Activated CD4-positive, CD25-positive, alpha-beta regulatory T cell treated with anti-CD3 and anti-CD28 coated beads, Interleukin-2, amount 50 U/mL, for 16 hours (primary cell): ENCODE measurements at places on chromosomes 2 and 18.

DNA sequence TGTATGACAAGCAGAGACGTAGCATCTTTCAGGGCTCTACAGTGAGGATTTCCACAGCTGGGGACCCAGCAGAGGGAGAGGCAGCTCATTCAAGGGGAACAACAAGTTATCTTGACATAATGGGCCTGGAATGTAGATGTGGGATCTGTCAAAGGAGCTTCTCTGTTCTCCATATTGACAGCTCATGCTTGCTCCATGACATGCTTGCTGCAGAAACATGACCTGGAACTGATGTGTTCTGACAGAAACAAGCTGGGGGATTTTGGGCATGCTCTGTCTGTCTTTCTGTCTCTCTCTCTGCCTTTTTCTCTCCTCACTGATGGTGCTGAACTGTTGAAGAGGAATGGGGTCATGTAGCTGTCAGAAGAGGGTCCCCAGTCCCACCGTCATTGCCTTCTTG, 79.6 kb downstream of the MMADHC start:
- no peak for DNase-seq

DNA sequence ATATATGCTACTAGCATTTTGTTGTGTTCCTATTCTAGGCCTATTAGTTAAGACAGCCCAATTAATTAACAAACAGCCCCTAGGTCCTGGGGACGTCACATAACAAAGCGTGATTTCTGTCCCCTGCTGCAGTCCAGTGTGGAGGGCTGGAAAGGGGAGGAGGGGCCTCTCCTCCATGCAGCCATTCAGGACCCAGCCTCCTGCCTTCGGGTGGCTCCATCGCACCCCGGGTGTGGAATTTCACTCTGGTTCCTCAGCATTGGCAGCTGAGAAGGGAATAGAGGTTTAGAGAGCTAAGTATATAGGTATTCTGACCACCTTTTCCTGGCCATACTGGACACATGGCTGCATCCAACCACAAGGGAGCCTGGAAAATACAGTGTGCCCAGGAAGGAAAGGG, 42.4 kb downstream of the MC2R start:
- DNase-seq = no peak

DNA sequence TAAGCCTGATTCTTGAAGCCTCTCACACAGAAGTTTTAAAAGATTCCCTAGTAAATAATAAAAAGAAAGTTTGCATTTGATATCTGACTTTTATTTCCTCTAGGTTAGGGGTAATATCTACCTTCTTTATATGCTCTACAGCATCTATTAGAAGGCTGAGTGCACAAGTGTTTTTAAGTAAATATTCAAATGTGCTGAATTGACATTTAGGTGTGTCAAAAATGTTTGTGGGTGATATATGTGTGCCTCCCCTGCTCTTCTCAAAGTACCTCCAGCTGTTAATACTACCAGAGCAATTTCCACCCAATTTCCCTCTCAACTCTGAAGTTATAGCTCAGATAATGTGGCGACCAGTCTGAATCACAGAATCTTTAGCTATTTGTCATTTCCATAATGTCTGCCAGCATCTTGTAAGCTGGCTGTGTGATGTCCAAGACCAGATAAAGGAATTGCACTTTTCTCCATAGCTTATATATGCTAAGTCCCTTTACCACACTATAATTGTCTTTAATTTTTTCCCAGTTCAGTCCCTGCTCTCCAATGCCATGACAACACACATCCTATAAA, 24.4 kb upstream of the ERMN start:
- no peak for DNase-seq

DNA sequence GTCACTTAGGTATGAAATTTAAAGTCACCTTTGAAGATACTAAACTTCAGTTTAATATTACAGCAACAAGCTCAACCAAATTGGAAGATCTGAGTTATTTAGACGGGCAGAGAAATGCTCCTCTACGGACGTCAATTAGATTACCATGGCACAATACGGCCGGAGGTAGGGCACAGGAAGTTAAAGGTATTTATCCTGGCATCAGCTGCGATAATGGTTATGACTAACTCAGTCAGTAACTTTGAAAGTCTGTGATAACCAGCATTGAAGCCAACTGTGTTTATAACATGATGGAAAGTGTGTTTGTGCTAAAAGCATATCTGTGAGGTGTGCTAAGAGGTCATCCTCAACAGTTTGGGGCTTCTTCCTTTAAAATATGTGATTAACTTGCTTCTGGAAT, 117.3 kb downstream of the WDSUB1 start:
- DNase-seq = no peak

- no peak for DNase-seq
Measured at GRCh38 chr18:63590373-63590772, 3.2 kb downstream of the SERPINB13 start.

- no peak for DNase-seq
Measured at GRCh38 chr2:37784071-37784758, 112.8 kb upstream of the CDC42EP3 start.

DNA sequence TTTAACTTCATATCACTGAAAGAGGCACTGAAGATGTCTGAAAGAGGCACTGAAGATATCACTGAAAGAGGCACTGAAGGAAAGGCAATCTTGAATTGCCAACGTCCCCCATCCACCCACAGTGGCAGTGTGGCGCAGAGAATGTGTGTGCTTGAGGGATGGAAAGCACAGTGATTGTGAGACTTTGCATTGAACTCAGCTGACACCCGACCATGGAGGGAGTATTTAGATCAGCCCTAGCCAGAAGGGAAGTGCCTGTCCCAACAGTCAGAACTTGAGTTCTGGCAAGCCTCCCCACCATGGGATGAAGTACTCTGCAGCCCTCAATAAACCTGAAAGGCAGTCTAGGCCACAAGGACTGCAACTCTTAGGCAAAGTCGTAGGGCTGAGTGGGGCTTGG, 33.8 kb downstream of the MAP4K3 start:
- no peak for DNase-seq

GRCh38 chr2:95382686-95383634, 19.5 kb upstream of the FAHD2A start:
- no peak for DNase-seq
